ENCODE measurements at places on chromosomes 4 and X. TPM values are rescaled to one million over a fixed set of nuclear protein-coding genes. Genes with fewer than 3 reads are reported as not detected.

The BEND2 gene
- polyA plus RNA-seq, result 0.11 TPM

The TMEM47 gene
- polyA plus RNA-seq, result 40.5 TPM

The VSIG4 gene
- polyA plus RNA-seq, result 8.8 TPM

The CCDC120 gene
- polyA plus RNA-seq, result 16.7 TPM

The LUZP4 gene
- polyA plus RNA-seq, result not detected

The UTP3 gene
- polyA plus RNA-seq, result 34.8 TPM

The C1QTNF7 gene
- polyA plus RNA-seq, result 15.2 TPM

The NPY5R gene
- not detected for polyA plus RNA-seq

The PARM1 gene
- polyA plus RNA-seq, result 54.5 TPM

The HEPH gene
- 52.0 TPM for polyA plus RNA-seq

The NDUFB11 gene
- 94.9 TPM for polyA plus RNA-seq

The NLGN4X gene
- polyA plus RNA-seq, result 1.8 TPM

The HSD17B11 gene
- polyA plus RNA-seq, result 78.0 TPM

The TKTL1 gene
- polyA plus RNA-seq, result 0.44 TPM

The IQSEC2 gene
- 14.2 TPM for polyA plus RNA-seq

The CDX4 gene
- polyA plus RNA-seq, result not detected

The MND1 gene
- 19.2 TPM for polyA plus RNA-seq

The IL2RG gene
- 3.1 TPM for polyA plus RNA-seq

The TRIM61 gene
- polyA plus RNA-seq, result 4.9 TPM

The NHSL2 gene
- polyA plus RNA-seq, result 10.8 TPM

The TCEAL5 gene
- polyA plus RNA-seq, result 1.8 TPM

The ZAR1 gene
- not detected for polyA plus RNA-seq
